ENCODE measurements at places on chromosomes 5 and 9. TPM values are rescaled to one million over a fixed set of nuclear protein-coding genes. Genes with fewer than 3 reads are reported as not detected.

Gene INPP5E
- 25.4 TPM for total RNA-seq

DNA sequence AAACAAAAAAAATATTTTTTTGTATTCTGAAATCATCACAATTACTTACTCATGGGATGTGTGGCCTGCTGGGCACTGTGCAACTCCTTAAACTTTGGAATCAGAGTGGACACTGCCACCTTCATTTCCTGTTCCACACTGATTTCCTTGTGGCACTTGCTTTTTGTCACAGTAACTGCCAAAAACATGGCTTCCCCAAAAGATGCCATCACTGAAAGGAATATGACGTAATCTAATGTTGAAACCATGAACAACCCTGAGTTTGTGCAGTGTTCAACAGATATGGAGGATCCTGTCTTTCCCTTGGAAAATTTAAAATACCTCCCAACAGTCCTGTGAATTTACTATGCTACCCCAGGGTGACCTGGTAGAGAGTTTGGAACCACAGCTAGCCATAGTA, 12.6 kb upstream of the IL12B start:
- no peak overlapping the region for H3K27ac ChIP-seq
- no peaks in the 10 kb centered on the region for H3K27me3 ChIP-seq
- no peaks in the 10 kb centered on the region for H3K36me3 ChIP-seq
- no peak for DNase-seq

Gene ANKDD1B
- 0.52 TPM for total RNA-seq

GRCh38 chr9:104232781-104233341, 138.8 kb downstream of the SMC2 start:
- DNase-seq = no peak
- H3K36me3 ChIP-seq = no peaks in the 10 kb centered on the region
- H3K27me3 ChIP-seq = no peaks in the 10 kb centered on the region
- H3K4me1 ChIP-seq = peaks cover 12% of the 10 kb centered on the region
- no peak overlapping the region for H3K27ac ChIP-seq

Gene CDX1
- total RNA-seq = not detected

Gene SPINK7
- not detected for total RNA-seq

GRCh38 chr9:32350682-32351081, 33.8 kb upstream of the ACO1 start:
- no peak for DNase-seq
- H3K4me3 ChIP-seq = no peak overlapping the region
- no peaks in the 10 kb centered on the region for H3K36me3 ChIP-seq
- H3K27ac ChIP-seq = no peak overlapping the region
- H3K27me3 ChIP-seq = no peaks in the 10 kb centered on the region

GRCh38 chr5:171494452-171495121, 75.1 kb downstream of the FGF18 start:
- peak; percentile 47 for DNase-seq
- H3K4me1 ChIP-seq = peaks cover 7% of the 10 kb centered on the region
- H3K27ac ChIP-seq = peak overlapping the region; percentile 54
- H3K27me3 ChIP-seq = no peaks in the 10 kb centered on the region
- H3K36me3 ChIP-seq = no peaks in the 10 kb centered on the region

- no peak overlapping the region for H3K4me3 ChIP-seq
- peaks cover 7% of the 10 kb centered on the region for H3K4me1 ChIP-seq
- no peaks in the 10 kb centered on the region for H3K36me3 ChIP-seq
- no peaks in the 10 kb centered on the region for H3K27me3 ChIP-seq
- DNase-seq = no peak
Observed at GRCh38 chr5:169219961-169220360, 81.0 kb downstream of the SLIT3 start.

All from body of pancreas (tissue), 4 donors.